Suprapubic skin (tissue), 4 donors: ENCODE measurements at places on chromosomes 2 and 18.

GRCh38 chr18:55838841-55839240 lies 250.8 kb upstream of the TCF4 start:
- DNase-seq = no peak

DNA sequence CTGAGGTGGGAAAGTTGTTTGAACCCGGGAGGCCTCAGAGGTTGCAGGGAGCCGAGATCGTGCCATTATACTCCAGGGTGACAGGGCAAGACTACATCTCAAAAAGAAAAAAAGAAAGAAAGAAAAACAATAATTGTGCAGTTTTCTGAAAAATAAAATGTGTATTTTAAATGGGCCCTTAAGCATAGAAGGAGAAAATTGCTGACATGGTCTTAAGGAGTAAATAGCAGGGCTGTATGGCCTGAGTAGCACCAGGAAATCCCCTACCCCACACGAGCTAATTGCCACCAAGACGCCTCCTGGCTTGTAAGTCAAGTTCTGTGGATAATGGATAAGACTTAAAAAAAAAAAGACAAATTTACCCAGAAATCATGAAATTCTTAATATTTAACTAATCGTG lies 271.4 kb upstream of the NCKAP5 start:
- no peak for DNase-seq

DNA sequence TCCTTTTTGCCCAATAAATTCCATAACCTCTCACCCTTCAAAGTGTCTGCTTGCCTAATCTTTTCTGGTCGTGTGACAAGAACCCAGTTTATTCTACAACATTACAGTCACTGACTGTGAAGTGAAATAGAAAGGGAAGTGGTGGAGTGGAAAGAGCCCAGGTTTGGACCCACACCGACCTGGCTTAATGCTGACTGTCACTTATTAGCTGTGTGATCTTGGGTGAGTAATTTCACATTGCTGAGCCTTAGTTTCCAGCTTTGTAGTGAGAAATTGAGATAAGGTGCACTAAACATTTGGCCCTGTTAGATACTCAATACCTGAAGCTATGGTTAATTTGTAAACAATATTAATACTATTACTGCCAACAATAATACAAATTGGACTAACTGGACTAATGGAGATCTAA lies 291.1 kb downstream of the AGPS start:
- no peak for DNase-seq

- no peak for DNase-seq
These were observed 418.9 kb downstream of the IRS1 start for GRCh38 chr2:226380679-226381078.

DNA sequence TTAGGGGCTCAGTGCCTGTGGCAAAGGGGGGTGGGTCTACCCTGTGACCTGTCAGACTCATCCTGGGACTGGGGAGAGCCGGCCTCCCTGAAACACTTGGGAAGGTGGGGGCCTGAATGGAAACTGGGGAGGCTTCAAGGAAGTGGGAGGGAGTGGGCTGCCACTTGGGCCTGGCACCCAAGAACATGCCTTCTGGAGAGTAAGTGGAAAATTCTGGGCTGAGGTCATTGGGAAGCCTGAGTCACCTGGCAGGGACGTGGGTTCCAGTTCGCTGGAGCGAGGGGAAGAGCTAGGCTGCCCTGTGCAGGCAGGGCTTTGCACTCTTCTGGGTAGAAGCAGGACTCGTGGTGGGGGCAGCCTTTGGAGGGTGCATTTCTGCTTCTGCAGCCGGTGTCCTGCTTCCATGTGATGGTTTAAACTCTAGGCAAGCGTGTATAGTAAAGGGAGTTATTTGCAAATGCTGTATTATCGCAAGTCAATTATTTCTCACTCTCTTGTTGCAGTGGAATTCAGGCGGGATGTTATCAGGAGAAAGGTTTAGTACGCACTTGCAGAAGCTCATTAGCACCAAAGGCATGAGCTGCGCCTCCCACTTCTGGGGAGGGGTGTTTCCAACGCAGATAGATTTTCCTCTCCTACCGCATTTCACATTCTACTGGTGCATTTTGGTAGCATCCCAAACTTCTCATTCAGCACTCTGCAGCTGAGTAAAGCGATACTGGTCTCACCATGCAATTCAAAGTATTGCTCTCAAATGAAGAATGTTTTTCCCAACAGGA lies 3.8 kb downstream of the LRRFIP1 start:
- DNase-seq = peak; percentile 47

DNA sequence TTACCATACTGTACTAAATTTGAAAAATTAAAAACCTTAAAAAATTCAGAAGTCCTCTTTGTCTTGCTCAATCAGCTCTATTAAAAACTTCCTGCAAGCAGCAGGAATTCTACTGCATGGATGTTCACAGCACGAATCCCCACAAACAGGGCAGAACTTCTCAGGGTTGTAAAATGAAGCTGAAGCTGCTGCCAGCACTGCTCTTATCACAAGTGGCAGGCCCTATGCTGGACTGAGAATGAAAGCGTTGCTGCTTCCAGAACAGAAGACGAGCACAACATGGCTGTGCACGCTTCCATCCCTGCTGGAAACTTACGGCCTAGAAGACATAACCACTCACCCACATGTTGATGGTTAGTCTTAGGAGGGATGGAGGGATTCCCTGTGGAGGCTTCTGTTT lies 134.0 kb downstream of the RAB3GAP1 start:
- no peak for DNase-seq

DNA sequence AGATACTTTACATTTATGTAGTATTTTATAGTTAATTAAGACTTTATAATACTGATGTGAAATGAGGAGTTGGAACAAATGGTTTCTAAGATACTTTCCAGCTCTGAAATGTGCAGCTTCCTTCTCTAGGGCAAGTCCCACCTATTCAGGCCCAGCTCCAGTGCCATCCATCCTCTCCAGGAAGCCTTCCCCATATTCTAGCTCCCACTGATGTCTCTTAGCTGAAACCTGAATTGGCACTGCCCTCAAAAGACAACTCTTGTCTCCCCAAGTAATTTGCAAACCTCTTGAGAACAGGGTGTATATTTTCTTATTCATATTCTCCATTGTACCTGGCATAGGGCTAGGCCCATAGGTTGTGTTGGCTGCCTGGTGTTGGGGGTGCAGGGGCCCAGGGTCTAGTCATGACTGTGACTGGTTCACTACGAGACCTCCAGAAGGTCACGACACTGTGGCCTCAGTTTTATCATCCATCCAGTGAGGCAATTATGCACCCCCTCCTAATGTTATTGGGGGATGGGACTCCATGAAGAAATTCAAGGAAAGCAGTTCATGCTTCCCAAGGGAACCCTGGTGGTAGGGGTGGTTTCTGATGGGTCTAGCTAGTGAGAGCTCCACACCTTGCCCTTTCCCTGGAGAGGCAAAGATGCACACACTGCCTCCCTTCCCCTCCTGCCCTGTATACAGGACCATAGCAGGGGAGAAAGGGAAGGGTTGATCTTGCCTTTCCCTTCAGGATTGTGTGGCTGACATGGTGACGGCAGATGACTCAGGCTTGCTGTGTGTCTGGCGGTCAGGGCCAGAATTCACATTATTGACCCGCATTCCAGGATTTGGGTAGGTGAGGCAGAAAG lies 2.8 kb downstream of the WDR54 start:
- DNase-seq = no peak

GRCh38 chr2:231160701-231161100 lies 35.9 kb upstream of the HTR2B start:
- DNase-seq = no peak
